Stimulated activated CD8-positive, alpha-beta memory T cell treated with anti-CD3 and anti-CD28 coated beads, Interleukin-7, amount 100 ng/mL, for 1 hour (primary cell): ENCODE measurements at places on chromosomes 2 and 18.

GRCh38 chr18:58045242-58046092 is 1.4 kb downstream of the NEDD4L start:
- no peak for DNase-seq

DNA sequence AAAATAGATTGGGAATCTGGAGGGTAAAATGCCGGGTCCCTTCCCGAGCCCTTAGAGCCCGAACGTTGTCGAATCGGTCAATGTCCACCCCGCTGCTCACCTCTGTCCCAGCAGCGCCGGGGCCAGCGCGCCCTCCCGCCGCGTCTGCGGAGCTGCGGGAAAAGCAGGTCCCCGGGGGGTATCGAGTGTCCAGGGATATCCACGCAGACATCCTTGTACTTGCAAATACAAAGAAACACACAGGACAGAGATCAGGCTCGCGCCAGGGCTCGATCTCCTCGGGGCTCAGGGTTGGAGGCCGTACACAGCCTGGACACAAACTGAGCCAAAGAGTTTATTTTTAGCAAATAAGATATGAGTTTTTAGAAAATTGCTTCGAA is 2.3 kb upstream of the GATA6 start:
- DNase-seq, result no peak

- DNase-seq, result no peak
Measured at GRCh38 chr2:179654806-179655205, 206.6 kb downstream of the ZNF385B start.

GRCh38 chr18:9206421-9206820 is 69.8 kb downstream of the ANKRD12 start:
- DNase-seq, result no peak
